Thyroid gland (tissue), 4 donors: ENCODE measurements at places on chromosomes 7 and 10. TPM values are rescaled to one million over a fixed set of nuclear protein-coding genes. Genes with fewer than 3 reads are reported as not detected.

DNA sequence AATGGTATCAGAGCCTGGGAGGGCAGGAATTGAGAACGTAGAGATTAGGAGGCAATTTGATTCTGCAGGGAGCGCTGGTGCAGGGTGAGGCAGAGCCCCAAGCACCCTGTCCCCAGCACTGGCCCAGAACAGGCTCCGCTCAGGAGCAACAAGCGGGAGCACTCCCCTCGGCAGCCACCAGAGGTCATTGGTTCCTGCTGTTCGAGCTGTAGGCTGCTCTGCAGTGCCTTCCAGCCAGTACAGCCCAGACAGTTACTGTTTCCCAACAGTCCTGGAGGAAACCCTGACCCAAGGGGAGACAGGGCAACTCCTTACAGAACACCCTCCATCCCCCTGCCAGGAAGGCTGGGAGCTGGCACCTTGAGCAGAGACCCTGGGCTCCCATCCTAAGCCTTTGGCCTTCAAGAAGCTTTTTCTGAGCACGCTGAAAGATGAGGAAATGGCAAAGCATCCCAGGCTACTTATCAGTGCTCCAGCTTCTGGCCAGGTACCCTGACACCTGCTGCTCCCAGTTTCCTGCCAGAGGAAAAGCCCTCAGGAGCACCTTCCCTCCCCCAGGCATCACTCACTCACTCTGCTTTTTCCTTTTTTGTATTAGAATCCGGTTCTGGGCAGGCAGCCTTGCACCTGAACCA, 71.2 kb upstream of the EFCAB10 start:
- peak; percentile 85 for DNase-seq
- no peak overlapping the region for H3K4me3 ChIP-seq

- H3K36me3 ChIP-seq: no peaks in the 10 kb centered on the region
- H3K27me3 ChIP-seq: peaks cover 5% of the 10 kb centered on the region
- DNase-seq: no peak
Measured at GRCh38 chr10:101570428-101571270, 17.4 kb downstream of the POLL start.

PRSS2 gene
- total RNA-seq: not detected

GPR26 gene
- total RNA-seq: not detected

IDE gene
- total RNA-seq: 38.8 TPM
